ENCODE measurements at places on chromosomes 2 and 18.

DNA sequence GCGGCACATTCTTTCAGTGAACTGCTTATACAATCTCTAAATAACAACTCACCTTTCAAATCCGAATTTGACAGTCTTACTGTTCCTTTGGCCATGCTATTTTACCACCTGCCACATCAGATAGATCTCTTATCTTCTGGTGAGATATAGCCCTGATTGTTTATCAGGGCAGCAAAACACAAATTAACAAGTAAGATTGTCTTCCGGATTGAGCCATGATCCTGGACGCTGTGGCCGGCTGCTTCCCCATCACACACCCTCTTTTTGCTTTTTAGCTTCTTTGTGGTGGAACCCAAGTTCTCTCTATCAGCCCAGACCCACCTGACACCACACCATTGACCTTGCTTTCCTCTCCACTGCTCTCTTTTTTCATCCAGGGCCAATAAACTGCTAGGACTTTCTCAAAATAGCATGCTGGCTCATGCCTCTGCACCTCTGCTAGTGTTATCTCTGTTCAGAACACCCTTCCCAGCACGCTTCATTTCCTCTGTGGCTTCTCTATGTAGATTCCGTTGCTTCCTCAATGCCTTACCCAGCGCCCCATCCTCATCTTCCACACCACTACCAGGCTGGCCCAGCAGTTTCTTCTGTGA is 111.8 kb upstream of the CNTNAP5 start:
- no peak for DNase-seq

- no peak for DNase-seq
Measured at GRCh38 chr2:43041173-43041591, 185.2 kb downstream of the ZFP36L2 start.

DNA sequence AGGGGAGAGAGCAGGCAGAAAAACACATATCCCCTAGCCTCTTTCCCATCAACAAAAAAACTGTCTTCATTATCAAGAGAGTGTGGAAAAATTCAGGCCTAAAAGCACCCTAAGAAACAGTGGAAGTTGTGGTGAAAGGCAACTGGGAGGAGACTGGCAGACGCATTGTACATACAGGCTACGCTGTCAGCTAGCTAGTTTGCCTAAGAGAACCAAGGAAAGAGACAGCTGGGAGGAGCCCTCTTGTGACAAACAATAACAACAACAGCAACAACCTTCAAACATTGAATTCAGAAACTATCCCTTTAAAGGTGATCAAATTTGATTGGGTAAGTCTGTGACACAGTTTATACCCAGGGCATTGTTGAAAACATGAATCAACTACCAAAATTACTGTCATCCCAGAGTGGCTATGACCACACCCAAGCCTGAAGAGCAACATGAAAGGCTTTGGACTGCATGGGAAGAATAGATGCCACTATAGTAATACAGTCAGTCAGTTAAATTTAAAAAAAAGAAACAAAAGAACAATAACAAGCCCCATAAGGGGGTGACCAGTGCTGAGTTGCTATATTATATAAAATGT is 88.9 kb upstream of the CRIM1 start:
- no peak for DNase-seq

DNA sequence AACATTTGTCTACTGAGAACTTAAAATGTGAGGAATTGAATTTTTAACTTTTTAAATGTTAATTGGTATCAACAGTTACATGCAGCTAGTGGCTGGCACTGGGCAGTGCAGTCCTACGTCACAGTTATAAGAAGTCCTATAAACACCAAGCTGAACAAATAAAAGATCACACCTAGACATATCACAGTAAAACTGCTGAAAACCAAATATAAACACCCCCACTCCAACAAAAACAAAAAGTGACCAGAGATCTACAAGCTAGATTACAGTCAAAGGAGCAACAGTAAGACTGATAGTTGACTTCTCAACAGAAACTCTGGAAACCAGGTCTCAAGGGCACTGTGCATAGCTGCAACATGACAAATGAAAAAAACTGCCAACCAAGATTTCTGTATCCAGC is 19.4 kb downstream of the TLK1 start:
- no peak for DNase-seq

- no peak for DNase-seq
Measured at GRCh38 chr2:105867587-105867986, 122.9 kb downstream of the NCK2 start.

DNA sequence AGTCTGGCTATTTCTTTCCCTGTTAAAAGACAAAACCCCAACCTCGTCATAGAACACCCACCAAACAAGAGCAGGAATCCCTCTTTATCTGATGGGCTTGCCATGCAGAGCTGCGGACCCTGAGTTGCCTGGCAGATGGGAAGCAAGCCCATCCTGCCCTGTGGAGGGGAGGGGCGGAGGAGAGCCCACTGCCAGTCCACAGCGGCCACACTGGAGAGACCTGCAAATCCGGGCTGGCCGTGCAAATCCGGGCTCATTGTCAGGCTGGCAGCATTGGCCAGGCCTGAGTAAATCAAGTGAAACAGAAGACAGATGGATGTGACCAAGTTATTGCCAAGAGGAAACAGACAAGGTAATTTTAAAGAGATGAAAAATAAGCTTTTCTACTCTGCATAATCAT is 22.0 kb downstream of the MYL12B start:
- no peak for DNase-seq

DNA sequence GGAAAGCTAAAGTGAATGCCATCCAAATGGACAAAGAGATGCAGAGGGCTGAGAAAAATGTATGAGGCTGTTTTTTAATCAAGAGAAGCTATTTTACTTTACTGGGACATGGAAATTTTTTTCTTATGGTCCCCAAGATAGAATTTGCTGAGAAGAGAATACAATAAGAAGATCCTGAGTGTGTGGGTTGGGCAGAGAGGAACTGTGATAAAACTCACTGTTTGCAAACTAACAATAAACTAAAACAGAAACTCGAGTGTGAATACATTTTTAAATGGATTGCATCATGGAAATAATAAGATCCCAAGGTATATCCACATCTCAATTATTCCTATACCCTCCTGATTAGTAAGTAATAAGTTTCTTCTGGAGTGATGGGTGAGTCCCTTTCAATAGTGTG is 4.4 kb downstream of the NEB start:
- DNase-seq, result no peak

Data from DMS 273 treated with DMSO at 0.1 percent for 48 hours (cell line).